ENCODE measurements at places on chromosomes 7 and 10.

GRCh38 chr10:47176206-47176902, 123.6 kb upstream of the GDF10 start:
- no peak for DNase-seq

- no peak for DNase-seq
Observed at GRCh38 chr7:79968077-79968648, 166.5 kb upstream of the GNAI1 start.

DNA sequence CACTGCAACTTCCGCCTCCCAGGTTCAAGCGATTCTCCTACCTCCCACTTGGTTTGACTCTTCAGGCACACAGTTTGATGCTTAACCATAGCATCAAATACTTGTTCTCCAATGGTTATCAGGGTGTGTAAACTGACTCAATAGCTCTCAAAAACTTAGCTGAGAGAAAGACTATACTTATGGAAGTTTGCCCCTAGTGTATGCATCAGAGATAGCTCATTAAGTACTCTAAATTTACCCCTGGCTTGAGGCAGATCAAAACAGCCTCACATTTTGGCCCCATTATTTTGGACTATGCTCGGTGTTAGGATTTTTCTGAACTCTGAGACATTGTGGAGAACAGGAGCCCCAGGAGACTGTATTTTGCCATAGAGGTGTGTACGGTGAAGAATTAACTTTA, 40.8 kb upstream of the SLC35B4 start:
- DNase-seq: no peak

GRCh38 chr7:101629171-101629570, at the start of gene MYL10:
MYL10 (minus strand) TSS chr7:101629296; CDS start chr7:101629118, 178 bp downstream.
- no peak for DNase-seq

DNA sequence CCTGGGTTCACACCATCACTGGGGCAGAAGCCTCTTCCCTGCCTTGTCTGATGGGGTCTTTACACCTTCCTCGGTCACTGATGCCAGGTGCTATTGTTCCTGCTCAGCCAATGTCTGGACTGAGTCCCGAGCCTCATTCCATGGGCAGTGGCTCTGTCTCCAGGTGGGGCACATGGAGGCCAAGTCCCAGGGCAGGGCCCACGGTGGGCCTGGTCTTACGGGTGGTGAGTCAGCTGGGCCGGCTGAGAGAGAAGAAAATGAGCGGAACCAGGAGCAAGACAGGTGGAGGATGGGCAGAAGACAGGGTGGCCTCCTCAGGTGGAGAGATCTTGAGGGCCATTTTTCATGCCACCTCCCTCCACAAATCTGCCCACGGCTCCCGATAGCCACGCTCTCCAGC, 131.7 kb upstream of the FAM20C start:
- no peak for DNase-seq

- DNase-seq: no peak
Observed at GRCh38 chr7:128931965-128932861, 5.5 kb upstream of the IRF5 start.

DNA sequence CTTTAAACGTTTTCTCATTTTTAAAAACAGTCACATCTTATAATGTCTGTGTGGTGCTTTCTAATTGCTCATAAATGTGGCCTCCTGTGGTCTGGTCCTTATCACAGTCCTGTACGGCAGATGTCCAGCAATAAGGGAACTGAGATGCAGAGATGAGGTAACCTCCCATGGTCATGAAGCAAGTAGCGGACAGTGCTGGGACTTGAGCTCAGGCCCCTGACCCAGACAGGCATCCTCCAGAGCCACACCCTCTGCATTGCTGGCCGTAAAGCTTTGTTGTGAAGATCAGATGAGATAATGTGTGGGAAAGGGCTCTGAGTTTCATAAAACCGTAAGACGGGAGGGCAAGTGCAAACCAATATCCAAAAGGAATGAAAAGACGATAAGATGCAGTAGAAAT, 48.2 kb downstream of the DYNC2I1 start:
- no peak for DNase-seq

- no peak for DNase-seq
Observed at GRCh38 chr7:30213637-30214036, 70.8 kb upstream of the ZNRF2 start.

- no peak for DNase-seq
Observed at GRCh38 chr7:15885678-15886077, 199.2 kb upstream of the MEOX2 start.

GRCh38 chr10:102009801-102010425, 46.1 kb downstream of the ARMH3 start:
- DNase-seq: peak; percentile 93

- DNase-seq: no peak
Observed at GRCh38 chr7:101543242-101543766, 85.8 kb downstream of the MYL10 start.

DNA sequence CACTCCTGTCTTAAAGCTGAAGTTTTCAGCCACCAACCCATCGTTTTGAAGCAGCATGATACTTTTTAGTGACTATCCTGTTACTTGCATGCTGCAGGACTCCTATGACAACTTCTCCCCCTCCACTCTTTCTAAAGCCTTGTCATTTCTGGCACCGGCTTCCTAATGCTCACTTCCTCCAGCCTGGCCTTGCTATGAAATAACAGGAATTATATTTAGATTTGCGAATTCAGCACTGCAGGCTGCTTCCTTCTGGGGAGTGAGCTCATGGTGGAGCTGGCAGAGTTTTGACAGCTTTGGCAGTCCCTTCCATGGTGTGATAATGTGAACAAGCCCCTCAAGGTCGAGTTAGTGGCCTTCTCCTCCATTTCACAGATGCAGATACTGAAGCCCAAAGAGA, 13.4 kb downstream of the BLNK start:
- no peak for DNase-seq

GRCh38 chr7:983616-984071, 663 bp downstream of the CYP2W1 start:
- no peak for DNase-seq

- DNase-seq: no peak
Observed at GRCh38 chr10:31687663-31688482, 240.8 kb downstream of the ARHGAP12 start.

DNA sequence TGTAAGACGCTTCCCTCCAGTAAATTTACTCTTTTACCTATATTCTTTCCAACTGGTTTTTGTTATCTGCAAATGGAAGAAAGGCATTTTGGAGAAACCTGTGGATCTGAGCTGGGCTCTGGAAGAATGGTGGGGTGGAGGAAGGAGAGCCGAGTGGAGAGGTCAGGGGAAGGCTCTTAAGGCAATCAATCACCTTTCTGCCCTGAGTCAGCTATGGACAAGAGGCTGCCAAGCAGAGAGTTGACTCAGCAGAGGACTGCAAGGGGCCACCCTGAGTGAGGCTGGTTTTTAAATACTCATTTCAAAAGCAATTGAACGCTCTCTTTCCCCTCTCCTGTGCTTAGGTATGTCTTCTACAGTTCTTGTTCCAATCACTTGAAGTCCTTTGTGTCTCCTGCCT, 81.8 kb downstream of the SPAG6 start:
- DNase-seq: no peak

- no peak for DNase-seq
Observed at GRCh38 chr10:42753507-42754154, 29.0 kb upstream of the BMS1 start.

- DNase-seq: peak; percentile 50
Observed at GRCh38 chr10:103592186-103593021, 98.9 kb downstream of the NEURL1 start.

- DNase-seq: no peak
Observed at GRCh38 chr10:113285305-113285704, 267.5 kb upstream of the HABP2 start.

DNA sequence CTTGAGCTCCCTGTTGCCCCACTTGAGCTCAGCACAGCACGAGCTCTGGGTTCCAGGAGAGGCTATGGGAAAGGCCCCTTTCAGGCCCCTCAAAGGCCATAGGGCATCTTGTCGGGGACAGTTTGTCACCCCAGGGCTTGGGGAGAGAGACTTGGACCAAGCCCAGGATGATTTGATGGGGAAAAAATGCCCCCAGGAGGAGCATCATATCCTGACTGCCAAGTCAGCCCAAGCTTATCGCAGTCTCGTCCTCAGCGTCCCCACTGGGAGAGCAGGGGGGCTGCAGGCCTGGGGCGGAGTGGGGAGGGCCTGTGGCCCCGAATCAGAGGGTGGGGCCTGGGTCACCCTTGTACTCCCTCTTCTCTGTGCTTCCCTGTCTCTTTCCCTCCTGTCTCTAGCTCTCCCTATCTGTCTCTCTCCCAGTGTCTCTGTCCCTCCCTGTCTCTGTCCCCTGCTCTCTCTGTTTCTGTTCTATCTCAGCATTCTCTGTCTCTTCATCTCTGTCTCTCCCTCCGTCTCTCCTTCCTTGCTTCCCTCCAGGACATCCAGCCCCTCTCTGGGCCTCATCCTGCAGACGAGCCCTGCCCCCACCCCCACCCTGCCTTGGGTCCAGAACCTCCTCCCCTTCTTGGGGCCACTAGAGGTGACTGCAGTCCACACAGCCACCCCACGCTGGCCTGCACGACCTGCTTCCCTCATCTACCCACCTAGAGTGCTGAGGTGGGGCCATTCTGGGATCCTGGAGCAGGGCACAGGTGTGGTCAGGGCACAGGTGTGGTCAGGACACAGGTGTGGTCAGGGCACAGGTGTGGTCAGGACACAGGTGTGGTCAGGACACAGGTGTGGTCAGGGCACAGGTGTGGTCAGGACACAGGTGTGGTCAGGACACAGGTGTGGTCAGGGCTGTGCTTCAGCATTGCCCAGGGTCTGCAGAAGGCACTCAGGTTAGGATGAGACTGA, 17.3 kb upstream of the GRIFIN start:
- DNase-seq: peak; percentile 59

DNA sequence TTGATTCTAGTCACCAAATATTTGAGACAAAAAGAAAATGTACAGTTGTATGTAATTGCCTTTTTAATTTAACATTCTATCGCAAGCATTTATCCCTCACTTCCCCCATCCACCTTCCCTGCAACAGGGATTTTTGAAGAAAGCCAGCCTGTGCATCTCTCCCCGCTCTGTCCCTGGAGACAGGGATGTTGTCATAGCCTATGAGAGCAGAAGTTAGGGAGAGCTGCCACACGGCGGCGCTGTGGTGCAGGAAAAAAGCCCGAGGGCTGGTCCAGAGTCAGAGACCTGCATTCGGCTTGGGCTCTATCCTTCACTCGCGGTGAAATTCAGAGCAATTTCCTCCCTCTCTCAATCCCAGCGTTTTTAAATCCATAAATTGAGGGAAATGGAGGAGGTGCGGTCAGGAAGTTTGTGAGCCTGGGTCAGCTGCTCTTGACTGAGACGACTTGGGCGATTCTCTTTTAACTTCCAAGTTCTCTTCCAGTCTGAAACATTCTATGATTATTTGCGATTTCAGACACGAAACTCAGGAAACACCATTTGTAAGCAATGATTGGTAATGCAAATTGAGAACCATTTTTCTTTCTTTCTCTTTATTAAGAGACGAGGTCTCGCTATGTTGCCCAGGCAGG, 17.5 kb downstream of the HKDC1 start:
- peak; percentile 79 for DNase-seq

- DNase-seq: no peak
Observed at GRCh38 chr10:120783867-120784266, 67.3 kb upstream of the WDR11 start.

- no peak for DNase-seq
Observed at GRCh38 chr10:98012644-98013043, 17.8 kb downstream of the CRTAC1 start.

GRCh38 chr10:67296926-67297325, 371.1 kb downstream of the LRRTM3 start:
- no peak for DNase-seq

DNA sequence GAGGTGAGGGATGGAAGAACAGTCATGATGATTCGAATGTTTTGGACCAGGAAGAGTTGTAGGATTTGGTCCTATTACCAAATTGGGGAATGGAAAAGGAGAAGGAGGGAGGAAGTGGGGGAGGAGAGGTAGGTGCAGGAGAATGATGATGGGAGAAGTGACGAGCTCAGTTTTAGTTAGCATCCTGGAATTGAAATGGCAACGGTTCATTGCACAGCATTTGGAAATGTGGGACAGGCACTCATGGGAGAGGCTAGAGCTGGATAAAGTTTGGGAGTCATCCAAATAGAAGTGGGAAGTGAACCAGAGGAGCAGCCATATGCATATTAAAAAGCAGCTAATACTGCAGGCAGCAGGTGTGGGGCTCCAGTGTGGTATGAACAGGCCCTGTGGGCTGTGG, 253.6 kb downstream of the SORCS3 start:
- no peak for DNase-seq

GRCh38 chr7:123748171-123748733, 551 bp downstream of the WASL start:
- DNase-seq: peak; percentile 44

DNA sequence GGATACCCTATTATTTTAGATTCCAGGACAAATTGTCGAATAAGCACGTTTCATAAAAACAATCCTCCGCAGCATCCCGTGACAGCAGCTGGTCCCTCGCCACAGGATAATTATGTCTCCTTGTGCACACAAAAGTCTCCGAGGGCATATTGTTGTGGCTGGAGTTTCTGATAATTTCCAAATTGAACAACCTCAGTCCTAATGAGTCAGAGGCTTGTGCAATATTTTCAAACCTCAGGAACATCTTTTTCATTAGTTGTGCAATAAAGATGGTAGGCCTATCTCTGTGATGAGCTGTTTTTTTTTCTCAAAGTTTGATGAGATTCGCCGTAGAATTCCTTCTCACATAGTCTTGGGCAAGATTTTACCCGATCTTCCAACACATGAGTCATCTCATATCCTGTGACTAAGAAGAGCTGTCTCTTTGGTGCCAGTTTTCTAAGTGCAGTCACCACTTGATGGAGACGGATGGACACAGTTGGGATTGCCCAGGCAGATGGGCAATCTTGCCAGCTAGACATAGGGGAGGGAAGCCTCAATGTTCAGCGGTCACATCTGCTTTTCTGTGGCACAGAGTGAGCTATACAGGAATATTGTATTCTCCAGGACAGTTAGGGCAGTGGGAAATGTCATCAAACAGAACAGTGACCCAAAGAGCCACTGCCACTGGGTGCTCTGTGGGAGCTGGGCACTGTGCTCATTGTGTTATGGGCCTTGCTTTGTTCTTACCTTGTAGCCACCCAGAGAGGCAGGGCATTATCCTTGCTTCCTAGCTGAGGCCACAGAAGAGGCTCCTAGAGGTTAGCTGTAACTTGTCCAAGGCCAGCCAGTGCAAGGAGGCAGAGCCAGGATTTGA, 7.8 kb downstream of the HTRA1 start:
- peak; percentile 99 for DNase-seq

- peak; percentile 39 for DNase-seq
Observed at GRCh38 chr10:123135415-123136141, at the start of gene HMX3. HMX3 (plus strand) TSS chr10:123135970; CDS start chr10:123136051, 81 bp downstream.

DNA sequence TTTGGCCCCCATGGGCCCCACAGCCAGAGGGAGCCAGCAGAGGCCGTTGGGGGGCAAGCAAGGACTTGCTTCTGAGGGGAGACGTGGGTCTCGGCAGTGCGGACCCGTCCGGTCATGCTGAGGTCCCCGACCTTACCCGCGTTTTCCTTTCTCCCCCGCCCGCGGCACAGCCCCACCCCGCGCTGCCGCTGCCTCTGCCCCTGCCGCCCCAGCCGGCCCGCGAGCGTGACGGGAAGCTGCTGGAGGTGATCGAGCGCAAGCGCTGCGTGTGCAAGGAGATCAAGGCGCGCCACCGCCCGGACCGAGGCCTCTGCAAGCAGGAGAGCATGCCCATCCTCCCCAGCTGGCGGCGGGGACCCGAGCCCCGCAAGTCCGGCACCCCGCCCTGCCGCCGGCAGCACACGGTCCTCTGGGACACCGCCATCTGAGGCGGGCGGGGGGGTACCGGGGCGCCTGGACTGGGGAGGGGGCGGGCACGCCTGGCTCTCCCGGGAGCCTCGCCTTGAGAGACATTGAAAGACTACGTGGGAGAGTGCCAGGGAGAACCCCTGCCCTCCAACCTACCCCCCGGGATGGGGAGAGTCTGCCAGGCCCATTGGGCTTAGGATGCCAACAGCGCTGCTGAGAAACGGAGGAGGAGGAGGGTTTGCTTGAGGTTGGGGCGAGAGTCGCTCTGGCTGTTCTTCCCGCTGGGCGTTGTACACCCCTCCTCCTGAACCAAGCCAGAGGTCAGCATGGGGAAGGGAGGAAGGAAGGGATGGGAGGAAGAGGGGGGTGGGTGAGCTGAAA, 9.9 kb downstream of the NYAP1 start:
- DNase-seq: no peak
